ENCODE measurements at places on chromosomes 5 and 9. TPM values are rescaled to one million over a fixed set of nuclear protein-coding genes. Genes with fewer than 3 reads are reported as not detected.
A peak's percentile ranks its signal among the peaks of the same experiment; 100 is the strongest.

GRCh38 chr5:132487841-132488555 lies 2.6 kb downstream of the IRF1 start:
- no peak for DNase-seq

The FOXD4 gene
- 1.2 TPM for total RNA-seq

GRCh38 chr9:4099976-4100735 lies 199.7 kb downstream of the GLIS3 start:
- DNase-seq, result no peak

GRCh38 chr9:112010537-112010936 lies 113.9 kb downstream of the UGCG start:
- no peak for DNase-seq

- DNase-seq, result no peak
Measured at GRCh38 chr5:91382530-91383026, 539 bp downstream of the ARRDC3 start.

DNA sequence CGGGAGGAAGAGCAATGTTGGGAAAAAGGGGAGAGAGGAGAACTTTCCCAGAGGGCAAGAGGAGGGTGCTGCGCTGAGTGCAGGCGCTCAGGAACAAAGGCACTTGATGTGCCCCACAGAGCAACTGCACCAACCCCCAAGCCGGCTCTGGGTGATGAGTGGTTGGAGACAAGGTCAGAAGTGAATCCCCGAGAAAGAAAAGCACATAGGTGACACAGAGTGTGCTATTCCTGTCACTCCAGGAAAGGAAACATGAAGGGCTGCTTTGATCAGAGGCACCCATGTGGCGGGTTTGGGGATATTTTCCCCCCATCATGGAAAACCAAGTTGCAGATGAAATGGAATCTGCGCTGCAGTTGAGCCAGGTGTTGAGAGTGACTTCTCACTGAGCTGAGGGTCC lies 20.7 kb upstream of the SLC25A48 start:
- DNase-seq, result no peak

DNA sequence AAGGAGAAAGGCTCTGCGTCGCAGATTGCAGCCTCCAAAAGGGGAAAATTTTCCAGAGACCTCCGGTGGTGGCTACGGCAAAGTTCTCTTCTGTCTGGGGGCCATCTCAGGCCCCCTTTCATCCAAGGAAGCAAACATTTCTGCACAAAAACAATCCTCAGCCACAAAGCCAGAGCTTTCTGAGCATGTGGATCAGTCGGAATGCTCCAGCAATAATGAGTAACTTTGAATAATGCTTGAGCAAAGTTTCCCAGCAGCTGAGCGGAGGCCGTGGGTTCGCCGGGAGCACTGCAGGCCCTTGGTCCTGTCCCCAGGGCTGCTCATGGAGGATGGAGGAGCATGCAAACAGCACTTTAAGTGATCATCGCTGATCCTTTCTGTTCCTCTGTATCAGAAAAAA lies 60.2 kb upstream of the UNC5A start:
- no peak for DNase-seq

DNA sequence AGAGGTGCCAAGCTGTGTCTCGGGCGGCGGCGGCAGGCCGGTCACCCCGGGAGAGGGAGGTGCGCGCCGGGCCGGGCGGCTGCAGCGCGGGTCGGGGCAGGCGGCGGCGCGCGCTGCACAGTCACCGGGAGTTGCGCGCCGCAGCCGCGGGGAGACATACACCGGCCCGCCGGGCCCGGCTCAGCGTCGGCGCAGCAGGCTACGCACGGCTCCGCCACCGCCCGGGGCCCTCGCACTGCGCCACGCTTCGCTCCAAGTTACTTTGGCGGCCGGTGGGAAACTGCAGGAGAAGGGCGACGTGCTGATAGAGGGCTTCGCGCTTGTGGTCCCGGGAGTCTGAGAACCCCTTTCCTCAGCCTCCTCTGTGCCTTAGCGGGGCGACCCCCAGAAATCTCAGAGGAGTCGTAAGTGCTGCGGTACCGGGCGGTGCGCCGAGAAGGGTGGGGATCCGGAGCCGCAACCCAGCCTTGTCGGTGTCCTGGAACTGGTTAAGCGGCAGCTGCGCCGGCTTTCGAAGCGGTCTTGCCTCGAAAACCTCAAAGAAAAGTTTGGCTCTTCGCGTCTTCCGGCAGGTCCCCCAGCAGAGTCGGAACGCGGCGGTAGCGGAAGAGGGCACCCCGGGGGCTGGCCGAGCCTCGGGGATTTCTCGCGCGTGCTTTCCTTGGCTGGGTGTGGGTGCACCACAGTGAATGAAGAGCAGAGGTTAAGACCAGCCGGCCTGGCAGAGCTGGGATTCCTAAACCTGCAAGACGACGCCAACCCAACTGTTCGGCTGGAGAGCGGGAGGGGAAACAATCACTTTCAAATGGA lies at the start of gene EFNA5:
EFNA5 (minus strand) TSS at position 6 of the 810 bp plus-strand sequence.
- peak; percentile 39 for DNase-seq

DNA sequence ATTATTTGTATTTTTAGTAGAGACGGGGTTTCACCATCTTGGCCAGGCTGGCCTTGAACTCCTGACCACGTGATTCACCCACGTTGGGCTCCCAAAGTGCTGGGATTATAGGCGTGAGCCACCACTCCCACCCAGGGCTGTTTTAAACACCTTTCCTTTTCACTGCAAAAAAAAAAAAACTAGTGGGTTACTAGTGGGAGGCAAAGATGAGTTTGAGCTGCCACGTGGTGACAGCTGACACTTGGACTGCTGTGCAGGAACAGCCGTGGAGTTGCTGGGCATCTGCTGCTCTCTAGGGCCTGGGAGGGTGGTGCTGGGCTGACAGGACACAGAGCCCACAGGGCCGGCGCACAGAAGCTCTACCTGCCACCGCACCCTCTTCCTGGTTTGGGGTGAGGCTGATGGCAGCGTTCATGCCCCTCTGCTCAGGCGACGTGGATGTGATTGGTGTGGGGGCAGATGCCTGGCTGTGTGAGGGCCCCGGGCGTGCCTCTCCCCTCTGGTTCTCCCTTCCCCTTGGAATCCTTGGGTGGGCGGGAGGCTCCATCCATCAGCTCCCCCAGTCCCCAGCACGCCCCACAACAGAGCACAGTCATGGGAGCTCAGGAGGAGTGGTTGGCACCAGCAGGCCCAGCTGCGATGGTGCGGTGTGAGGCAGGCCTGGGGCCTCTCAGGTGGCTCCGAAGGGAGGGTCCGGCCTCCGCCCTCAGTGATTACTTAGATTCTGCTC lies 16.9 kb downstream of the RABL6 start:
- DNase-seq, result no peak

DNA sequence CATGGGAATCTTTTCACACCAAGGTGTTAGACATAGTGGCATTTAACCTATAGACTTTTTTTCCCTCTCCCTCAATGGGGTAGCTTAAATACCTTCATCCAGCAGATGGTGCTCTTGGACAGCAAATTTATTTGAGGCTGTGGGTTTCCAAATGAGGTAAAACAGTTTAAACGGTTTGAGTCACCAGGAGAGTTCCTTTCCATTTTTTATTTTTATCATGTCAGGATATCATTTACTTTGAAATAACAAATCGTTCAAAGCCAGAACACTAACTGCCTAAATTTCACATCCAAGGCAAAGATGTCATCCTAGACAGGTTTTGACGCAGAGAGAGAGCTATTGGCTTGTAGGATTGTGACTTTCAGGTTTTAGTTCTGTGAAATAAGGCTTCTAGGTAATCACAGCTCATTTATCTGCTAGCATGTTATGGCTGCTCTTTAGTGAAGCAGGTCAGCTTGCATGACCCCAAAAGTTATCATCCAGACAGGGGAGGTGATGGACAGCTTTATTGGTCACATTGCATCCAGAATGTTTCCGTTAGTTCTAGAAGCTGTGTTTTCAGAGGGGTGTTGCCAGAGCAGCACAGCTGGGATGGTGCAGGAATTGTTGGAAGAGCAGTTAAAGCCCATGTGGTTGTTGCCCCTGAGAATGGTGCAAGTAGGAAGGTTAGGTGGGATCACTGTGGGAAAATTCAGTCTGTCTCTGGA lies 69.8 kb downstream of the KDM4C start:
- peak; percentile 7 for DNase-seq

The UGT3A2 gene
- total RNA-seq, result 0.12 TPM

- no peak for DNase-seq
Measured at GRCh38 chr9:123965801-123966686, 36.1 kb upstream of the DENND1A start.

All from H4 (cell line).